HepG2 (cell line): ENCODE measurements at places on chromosomes 6 and 20. TPM values are rescaled to one million over a fixed set of nuclear protein-coding genes. Genes with fewer than 3 reads are reported as not detected.

The TRIM15 gene
- total RNA-seq, result 30.4 and 35.1 TPM in 2 replicates

DNA sequence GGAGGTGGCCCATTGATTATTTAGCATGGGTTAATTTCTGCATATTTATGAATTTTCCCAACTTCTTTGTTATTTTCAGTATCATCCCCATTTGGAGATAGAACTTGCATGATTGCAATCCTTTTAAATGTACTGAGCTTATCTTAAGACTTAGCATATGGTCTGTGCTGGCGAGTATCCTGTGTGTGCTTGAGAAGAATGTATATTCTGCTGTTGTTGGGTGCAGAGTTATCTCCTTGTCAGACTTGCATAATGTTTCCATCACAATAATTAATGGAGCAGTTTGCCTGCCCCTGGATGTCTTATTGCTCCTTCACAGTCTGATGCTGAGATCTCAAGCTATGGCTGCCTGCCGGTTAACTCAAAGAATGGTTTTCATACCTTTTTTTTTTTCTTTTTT is 112.6 kb downstream of the CDYL start:
- H3K36me3 ChIP-seq, result peaks cover 7% of the 10 kb centered on the region; the same call in 2 of the 3 replicates
- H3K4me3 ChIP-seq, result no peak overlapping the region
- DNase-seq, result no peak
- H3K4me1 ChIP-seq, result no peaks in the 10 kb centered on the region
- H3K27ac ChIP-seq, result no peak overlapping the region
- no peaks in the 10 kb centered on the region for H3K27me3 ChIP-seq

GRCh38 chr20:57332105-57333089 is 2.8 kb downstream of the SPO11 start:
- no peaks in the 10 kb centered on the region for H3K36me3 ChIP-seq
- peaks cover 4% of the 10 kb centered on the region for H3K27me3 ChIP-seq
- no peak for DNase-seq
- H3K27ac ChIP-seq, result no peak overlapping the region
- H3K4me1 ChIP-seq, result no peaks in the 10 kb centered on the region

GRCh38 chr6:26017632-26017966 is 55.0 kb downstream of the TRIM38 start:
- H3K36me3 ChIP-seq, result no peaks in the 10 kb centered on the region
- H3K4me1 ChIP-seq, result peaks cover 37% of the 10 kb centered on the region
- no peak for DNase-seq
- no peak overlapping the region for H3K4me3 ChIP-seq
- H3K27ac ChIP-seq, result no peak overlapping the region
- no peaks in the 10 kb centered on the region for H3K27me3 ChIP-seq

The PLTP gene
- total RNA-seq, result 7.0 and 16.9 TPM in 2 replicates
